ENCODE measurements at places on chromosomes 13 and 19.

DNA sequence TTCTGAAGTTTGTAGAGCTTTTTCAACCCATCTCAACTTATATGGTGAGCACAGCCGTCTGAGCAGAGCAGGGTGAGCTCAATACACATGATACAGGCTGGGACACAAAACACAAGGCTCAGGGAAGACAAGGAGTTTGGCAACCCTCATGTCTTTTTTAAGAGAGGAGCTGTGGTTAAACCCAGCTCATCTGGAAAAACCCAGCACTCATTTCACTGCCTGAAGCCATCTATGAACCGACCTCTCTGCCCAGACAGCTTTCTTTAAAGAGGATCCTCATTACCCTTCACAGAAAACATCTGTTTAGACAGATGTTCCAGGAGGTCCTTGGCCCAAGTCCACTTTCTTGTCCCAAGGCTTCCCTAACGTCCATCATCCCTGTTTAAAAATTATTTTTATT, 170.0 kb upstream of the TSHZ3 start:
- peak; percentile 47 for DNase-seq

- DNase-seq = peak; percentile 70
These were observed 529 bp downstream of the ZNF836 start for GRCh38 chr19:52170863-52171320.

GRCh38 chr19:15633082-15633835, 7.4 kb upstream of the CYP4F3 start:
- no peak for DNase-seq

GRCh38 chr19:5083547-5083965, 114.6 kb downstream of the KDM4B start:
- no peak for DNase-seq

GRCh38 chr13:74101436-74101835, 32.8 kb downstream of the KLF12 start:
- DNase-seq = no peak

DNA sequence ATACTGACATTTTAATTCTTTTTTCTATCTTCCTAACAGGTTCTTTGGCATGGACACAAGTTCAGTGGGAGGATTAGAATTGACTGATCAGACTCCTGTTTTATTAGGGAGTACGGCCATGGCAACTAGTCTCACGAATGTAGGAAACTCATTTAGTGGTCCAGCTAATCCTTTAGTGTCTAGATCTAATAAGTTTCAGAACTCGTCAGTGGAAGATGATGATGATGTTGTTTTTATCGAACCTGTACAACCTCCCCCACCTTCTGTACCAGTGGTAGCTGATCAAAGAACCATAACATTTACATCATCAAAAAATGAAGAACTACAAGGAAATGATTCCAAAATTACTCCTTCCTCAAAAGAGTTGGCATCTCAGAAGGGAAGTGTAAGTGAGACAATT, 34.5 kb downstream of the ZMYM2 start:
- no peak for DNase-seq

GRCh38 chr13:99363949-99364348, 56.8 kb upstream of the GPR183 start:
- DNase-seq = no peak

- DNase-seq = no peak
These were observed 94.7 kb upstream of the MYO16 start for GRCh38 chr13:108534728-108535127.
